ENCODE measurements at places on chromosomes 12 and 14.

GRCh38 chr12:78085542-78086182 is 255.0 kb downstream of the NAV3 start:
- no peak for DNase-seq

DNA sequence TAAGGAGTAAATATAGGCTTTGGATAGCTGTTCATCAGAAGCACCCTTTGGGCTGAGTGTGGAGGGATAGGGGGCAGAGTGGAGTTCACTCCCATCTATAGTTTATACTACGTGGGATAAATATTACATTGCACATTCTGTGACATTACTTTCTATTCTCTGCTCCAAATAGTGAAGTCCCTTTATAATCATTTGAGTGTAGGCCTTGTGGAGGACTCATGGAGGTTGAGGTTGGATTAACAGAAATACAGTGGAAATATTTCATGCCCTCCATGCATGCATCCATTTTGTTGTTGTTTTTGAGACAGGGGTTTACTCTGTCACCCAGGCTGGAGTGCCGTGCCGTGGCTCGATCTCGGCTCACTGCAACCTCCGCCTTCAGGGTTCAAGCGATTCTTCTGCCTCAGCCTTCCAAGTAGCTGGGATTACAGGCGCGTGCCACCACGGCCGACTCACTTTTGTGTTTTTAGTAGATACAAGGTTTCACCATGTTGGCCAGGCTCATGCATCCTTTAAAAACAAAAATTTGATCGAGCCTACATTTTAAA is 1.4 kb downstream of the CHPT1 start:
- DNase-seq = no peak

DNA sequence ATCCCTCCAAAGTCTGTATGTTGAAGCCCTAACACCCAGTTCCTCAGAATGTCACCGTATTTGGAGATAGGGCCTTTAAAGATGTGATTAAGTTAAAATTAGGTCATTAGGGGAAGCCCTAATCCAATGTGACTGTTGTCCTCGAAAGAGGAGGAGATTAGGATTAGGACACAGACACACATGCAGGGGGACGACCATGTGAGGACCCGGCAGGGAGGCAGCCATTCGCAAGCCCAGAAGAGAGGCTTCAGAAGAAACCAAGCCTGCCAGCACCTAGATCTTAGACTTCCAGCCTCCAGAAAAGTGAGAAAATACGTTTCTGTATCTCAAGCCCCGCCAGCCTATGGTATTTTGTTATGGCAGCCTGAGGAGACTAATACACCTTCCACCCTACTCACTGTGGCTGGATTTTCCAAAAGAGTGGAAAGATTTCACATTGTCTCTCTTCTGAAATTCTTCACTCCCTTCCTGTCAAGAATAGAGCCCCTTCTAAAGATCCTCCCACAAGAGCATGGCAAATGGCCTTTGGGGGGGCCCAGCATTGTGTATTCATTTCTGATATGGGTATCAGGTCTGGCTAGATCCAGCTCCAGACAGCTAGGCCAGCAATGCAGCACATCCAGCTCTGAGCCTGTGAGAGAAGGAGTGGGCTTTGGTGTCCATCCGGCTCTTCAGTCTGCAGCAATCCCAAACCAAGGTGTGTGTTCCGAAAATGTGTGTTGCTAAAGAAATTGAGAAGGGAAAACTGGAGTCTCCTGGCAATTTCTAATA is 15.4 kb upstream of the UBC start:
- DNase-seq = no peak

- DNase-seq = no peak
These were observed 13.3 kb downstream of the C12orf75 start for GRCh38 chr12:105343836-105344235.

DNA sequence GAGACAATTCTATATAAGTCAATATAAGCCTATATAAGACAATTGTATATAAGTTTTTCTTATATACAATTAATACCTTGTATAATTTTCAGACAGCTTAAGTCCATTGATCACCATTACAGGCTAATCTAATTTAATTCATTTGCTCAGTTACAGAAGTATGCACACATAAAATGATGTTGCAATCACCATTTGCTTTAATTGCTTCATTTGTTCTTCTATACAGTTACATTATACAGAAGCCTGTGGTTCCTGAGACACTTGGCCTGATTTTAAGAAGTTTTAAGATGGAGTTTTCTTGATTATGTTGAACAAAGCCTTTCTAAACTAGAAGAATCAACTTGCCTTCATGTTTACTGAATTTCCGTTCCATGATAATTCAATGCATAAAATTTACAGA is 314.6 kb upstream of the PDE3A start:
- DNase-seq = no peak

DNA sequence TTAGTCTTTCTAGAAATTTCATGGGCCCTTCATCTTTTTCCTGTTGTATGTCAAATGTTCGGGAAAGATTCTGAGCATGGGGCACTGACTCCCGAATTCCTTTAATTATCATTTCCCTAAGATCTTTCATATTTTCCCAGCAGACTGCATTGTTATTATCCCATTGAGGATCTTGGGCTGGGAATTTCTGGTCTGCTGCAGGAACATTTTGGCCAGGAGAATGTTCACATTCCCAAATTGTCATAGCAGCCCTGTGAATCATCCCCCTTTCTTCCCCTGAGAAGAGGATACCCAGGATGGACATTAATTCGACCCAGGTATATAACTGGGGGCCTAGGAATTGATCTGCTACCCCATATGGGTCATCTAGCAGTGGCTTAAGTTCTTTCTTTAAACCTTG is 112.5 kb downstream of the RIN3 start:
- no peak for DNase-seq

GRCh38 chr12:56029166-56029519 is 8.3 kb downstream of the IKZF4 start:
- no peak for DNase-seq

GRCh38 chr14:100027771-100028490 is 37.3 kb upstream of the EVL start:
- DNase-seq = no peak

DNA sequence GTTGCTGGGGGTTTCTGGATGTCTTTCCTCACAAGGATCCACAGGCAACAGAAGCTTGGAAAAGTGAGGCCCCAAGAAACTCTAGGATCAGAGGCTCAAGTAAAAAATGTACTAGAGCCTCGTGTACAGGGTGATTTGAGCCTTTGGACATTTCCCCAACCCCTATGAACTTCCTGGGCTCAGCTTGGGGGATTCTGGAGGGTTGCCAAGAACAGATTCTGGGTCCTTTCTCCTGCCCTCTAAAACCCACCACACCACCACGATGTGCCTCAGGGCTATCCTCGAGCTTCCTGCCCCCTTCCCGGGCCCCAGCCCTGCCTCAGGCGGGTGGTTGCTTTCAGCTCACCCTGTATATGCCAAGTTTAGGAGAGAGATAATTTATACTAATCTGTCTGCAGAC is 583 bp downstream of the FAM186B start:
- no peak for DNase-seq

- no peak for DNase-seq
These were observed 2.5 kb downstream of the FAM222A start for GRCh38 chr12:109716092-109716479.

DNA sequence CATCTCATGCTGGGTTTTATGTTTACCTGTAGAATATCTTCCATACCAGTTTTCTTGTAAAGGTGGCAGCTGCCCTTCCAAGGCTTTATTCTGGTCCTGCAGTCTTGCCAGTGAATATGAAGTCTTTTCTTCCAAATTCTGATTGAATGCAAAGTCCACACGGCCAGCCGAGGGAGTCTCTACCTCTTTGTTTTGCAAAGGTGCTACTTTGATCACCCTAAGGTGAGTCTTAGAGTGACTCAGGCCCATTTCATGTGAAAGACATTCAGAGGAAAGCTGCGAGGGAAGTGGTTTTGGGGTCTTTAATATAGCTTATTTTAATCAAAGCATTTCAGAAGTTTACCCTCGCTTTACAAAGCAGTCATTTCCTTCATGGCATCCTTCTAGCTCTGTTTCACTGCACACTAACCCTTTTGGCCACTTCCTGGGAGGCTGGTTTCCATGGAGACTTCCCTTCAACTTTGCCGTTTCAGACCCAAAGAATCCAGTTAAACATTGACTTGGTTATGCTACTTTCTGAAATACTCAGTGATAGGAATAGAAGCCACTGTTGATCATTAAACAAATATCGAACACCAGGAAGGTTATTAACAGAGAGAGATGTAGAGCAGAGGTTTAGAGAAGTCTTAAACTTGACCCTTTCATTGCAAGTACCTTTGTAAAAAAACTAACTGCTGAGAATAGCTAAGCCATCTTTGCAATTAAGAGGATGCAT is at the start of gene CCDC198:
Gene CCDC198, minus strand, starts transcription at position 391 of the 715 bp plus-strand sequence. Its CDS starts 142 bp downstream, at position 249.
- DNase-seq = no peak

GRCh38 chr12:9727813-9728212 is 5.1 kb downstream of the CLECL1 start:
- no peak for DNase-seq

All from CD4-positive, alpha-beta T cell treated with Interferon gamma for 1 hour (primary cell).